ENCODE measurements at places on chromosomes 7 and 10.

- no peak for DNase-seq
Measured at GRCh38 chr7:95951531-95951930, 179.2 kb downstream of the DYNC1I1 start.

- DNase-seq, result no peak
Measured at GRCh38 chr7:81624650-81625631, 144.9 kb downstream of the HGF start.

DNA sequence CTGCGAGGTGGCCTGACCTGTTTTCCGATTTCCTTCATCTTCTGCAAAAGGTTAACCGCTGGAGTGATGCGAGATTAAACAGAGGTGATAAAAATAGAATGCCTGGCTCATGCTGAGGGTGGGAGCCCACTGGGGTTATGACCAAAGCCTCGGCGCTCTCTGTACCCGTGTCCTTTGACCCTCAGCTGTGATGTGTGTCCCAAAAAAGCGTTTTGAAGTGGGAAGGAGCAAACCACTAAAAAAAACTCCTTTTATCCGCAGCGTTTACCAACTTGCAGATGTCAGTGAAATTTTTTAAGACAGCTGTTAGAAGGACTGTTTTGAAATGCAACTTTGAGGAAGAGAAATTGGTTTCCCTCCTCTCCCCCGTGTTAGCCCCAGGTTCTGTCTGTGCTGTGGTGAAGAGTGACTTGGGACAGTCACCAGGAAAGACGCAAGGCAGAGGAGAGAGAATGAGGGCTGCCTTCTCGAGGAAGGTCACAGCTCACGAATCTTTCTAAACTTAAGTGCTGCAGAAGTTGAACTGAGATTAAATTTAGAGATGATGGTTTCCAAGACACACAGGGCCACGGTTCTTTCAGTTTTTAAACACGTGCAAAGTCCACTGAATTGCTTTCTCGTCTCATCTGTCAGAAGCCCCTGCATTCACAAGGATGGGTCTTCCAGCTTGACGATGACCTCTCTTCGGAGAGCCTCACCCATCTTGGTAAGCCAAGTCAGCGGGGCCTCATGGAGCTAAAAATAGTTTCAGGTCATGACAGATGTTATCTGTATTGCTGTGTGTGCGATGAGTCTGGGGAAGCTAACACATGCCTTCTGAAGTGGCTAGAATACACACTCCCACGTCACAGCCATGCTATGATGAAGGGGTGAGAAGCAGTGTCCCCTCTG lies 27.6 kb downstream of the AMZ1 start:
- DNase-seq, result peak; percentile 60

DNA sequence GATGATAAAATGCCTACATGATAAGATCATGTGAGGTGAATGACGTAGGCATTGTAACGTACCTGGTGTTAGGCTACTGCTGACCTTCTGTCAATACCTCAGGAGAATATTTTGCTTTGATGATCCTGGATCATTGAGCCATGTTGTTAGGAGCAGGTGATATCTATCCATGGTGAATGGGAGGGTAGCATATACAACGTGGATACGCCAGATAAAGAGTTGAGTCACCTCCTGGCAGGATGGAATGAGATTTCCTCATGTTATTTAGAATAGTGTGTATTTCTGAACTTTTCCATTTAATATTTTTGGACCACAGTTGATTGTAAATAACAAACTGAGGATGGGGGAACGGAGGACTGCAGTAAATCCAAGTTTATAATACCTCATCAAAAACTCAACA lies 11.8 kb upstream of the CLDN12 start:
- DNase-seq, result no peak

- no peak for DNase-seq
Measured at GRCh38 chr10:42785759-42786158, 3.2 kb downstream of the BMS1 start.

DNA sequence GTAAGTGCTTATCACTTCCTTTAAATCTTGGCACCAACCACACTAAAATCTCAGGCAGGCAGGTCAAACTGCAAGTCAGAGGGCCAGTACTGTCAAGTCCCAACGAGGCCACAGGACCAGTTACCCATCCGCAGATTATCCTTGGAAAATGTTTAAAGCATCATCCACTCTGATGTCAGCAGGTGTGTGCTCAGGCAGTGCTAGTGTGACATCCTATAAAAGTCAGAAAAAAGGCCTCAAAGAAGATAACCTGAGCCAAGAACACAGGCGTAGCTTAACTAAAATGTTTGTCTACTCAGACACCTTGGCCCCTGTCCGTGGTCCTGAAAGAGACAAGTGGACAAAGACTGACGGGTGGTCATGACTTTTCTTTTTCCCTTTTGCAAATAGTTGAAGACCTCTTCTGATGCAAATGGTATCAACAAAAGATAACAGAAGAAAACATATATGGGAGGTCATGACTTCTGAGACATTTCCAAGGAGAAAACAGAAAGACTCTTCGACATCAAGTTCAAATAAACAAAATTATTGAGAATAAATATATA lies 309.3 kb downstream of the KCNMA1 start:
- DNase-seq, result peak; percentile 55

GRCh38 chr10:118557946-118558345 lies 37.5 kb downstream of the PRLHR start:
- no peak for DNase-seq

GRCh38 chr7:30572212-30572841 lies 22.4 kb upstream of the GARS1 start:
- DNase-seq, result no peak

Data from stimulated activated naive CD8-positive, alpha-beta T cell treated with anti-CD3 and anti-CD28 coated beads, Interleukin-15, Interleukin-2, amounts not matched to agents 100 U/mL and 50 U/mL, for 24 hours (primary cell).